HCT116 (cell line): ENCODE measurements at places on chromosomes 1 and 21. TPM values are rescaled to one million over a fixed set of nuclear protein-coding genes. Genes with fewer than 3 reads are reported as not detected.

The NUAK2 gene
- total RNA-seq, result 3.0 TPM

The PLPPR4 gene
- total RNA-seq, result 0.42 TPM

DNA sequence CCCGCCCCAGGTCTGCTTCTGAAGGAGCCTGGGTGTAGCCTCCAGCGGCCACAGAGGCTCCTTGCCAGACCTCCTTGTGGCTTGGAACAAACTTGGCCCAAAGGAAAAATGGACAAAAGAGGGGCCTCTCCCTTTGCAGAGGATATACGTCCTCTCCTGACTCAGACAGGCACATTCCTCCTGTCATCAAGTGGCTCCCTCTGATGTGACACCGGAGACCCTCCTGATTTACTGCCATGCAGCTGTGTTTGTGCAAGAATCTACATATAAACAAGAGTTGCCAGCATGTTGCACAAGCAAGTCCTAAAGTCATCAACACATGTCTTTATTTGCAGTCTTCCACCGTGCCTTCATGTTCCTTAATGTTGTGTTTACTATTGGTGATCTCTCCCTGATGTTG is 54.1 kb upstream of the F3 start:
- DNase-seq, result no peak

The KCNN3 gene
- 1.1 TPM for total RNA-seq

- no peak for DNase-seq
Measured at GRCh38 chr1:14313731-14314431, 284.6 kb upstream of the KAZN start.

The NEK7 gene
- total RNA-seq, result 33.0 TPM

GRCh38 chr1:10615332-10615731 is 140.6 kb downstream of the PEX14 start:
- DNase-seq, result no peak

The TUT4 gene
- total RNA-seq, result 50.0 TPM

The PM20D1 gene
- not detected for total RNA-seq

- no peak for DNase-seq
Measured at GRCh38 chr1:76185207-76185606, 110.7 kb downstream of the ST6GALNAC3 start.

The DMRTA2 gene
- total RNA-seq, result not detected

The RNU1-2 gene
- 1,685 TPM for total RNA-seq

- no peak for DNase-seq
Measured at GRCh38 chr21:46131838-46132651, 23.3 kb downstream of the FTCD start.

DNA sequence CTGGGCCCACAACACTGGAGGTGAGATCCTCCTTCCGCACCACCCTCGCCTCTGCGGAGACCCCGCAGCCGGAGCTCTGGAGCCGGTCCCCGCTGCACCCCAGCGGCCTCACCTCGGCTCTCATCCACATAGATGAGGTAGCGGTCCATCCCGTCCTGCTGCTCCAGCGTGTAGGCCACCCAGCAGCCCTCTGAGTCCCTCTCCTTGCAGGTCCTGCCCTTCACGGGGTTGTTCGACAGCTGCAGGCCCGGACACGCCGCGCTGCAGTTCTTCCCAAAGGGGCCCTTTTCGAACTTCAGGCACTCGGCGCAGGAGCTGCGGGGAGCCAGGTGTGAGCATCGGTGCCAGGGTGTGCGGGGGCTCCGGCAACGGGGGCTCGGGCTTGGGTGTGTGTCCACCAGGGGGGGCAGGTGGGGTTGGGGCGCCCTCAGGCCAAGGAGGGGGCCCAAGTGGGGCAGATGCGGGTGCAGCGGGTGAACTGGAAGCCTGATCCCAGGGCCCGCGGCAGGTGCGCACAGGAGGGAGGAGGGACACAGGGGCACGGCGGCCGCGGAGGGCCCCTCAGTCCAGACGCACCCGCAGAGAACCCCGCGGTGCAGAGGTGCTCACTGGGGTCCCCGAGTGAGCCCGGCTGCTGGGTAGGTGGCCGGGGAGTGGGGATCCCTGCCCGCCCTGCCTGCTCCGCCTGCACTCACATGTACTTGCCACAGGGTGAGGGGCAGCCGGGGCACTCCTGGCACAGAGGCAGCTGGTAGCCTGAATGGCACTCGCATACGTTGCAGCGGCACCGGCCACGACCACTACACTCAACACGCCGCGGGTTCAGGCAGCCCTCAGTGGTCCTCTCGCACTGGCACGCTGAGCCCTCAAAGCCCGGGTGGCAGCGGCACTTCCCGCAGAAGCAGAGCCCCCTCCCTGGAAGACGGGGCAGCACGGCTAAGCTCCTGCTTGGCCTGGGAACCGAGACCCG is 15.4 kb upstream of the PTTG1IP start:
- no peak for DNase-seq

DNA sequence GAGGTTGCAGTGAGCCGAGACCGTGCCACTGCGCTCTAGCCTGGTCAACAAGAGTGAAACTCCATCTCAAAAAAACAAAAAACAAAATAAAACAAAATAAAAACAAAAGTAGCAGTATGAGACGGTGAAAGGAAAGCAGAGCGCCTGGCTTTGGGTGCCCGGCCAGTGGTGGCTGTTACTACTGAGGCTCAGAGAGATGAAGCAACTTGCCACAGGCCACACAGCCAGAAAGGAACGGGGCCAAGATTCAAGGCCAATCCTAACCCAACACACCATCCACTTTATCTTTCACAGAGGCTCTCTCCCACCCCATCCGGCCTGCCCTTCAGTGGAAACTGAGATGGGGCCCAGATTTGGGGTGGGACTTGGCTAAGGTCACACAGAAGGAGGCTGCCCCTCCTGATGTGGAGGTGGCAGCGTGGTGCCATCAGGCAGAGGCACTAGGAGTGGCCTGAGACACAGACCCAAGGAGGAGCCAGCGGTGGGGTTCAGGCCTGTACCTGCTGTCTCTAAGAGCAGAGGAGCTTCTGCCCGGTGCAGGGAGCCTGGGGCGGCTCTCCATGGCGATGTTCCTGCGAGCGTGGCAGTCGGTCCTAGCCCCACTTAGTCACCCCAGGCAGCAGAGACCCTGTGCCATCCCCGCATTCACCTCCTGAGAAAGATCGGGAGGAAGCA is 33.2 kb downstream of the LDLRAP1 start:
- DNase-seq, result no peak

DNA sequence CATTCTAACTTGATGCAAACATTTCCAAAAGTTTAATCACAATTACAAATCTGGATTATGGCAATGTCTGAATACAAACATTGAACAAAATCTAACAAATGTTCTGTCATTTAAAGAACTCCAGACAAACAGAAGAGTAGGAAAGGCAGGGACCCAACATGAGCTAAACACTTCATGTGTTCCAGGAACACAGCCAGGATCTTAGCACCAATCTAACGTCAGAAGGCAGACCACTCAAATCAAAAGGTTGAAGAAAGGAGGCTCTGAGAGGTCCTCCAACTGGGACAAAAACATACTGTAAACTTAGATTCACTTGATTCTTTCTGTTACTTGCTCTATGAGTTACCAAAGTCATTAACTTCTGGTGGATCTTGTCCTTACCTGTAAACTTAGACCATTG is 374.0 kb downstream of the NEGR1 start:
- no peak for DNase-seq

The A3GALT2 gene
- total RNA-seq, result not detected

The PLA2G2F gene
- 0.12 TPM for total RNA-seq
